Muscle of arm (tissue), 14 donors: ENCODE measurements at places on chromosomes 5 and 9.

DNA sequence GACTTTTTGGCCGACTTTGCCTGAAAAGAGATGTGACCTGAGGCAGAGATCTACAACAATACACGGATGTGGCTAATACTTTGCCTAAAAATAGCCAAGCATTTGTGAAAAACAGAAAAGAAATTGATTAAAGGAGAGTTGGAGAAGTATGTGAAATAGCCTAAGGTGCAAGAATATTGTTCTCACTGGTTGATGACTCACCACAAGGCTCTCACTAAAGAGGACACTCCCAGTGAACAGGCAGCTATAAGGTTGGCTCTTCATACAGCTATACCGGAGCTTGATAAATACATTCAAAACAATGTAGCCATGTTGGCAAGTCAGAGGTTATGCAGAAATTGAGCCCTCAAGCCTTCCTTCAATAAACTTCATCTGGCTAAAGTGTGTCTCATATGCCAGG, 317.2 kb upstream of the GRAMD2B start:
- no peak for DNase-seq

GRCh38 chr9:117437283-117437682, 22.4 kb upstream of the ASTN2 start:
- DNase-seq = no peak

DNA sequence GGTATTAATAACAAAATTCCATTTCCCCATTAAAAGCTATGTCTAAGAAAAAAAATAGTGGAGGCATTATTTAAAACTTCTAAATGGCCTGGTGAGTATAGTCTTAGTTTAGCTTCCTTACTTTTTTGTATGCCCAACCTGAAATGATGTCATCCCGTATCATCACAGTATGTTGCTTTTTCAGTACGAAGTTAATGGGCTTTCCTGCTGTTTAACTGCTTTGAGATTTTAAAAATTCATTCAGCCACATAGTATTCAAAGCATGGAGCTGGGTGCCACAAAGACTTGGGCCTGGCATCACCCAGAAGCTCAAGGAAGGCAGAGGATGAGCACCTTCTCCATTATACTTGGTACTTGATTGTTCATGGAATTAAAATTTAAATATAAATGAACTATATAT, 7.4 kb downstream of the F2RL2 start:
- no peak for DNase-seq

DNA sequence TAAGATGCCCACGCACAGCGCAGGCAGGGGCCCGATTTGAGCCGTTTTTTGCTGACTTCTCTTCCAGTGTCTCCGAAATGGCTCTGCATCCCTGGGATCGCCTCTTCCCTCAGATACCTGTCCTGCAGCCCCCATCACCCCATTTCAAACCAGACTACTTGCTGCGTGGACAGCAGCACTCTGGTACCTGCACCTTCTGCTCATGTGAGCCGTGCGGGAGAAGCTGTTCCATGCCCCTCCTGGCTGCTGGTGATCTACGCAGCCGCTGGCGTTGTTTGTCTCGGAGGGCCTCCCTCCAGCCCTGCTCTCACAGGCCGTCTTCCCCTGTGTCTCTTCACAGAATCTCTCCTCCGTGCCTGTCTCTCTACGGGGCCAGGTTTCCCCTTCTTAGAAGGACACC, 13.4 kb downstream of the CEP72 start:
- DNase-seq = no peak

DNA sequence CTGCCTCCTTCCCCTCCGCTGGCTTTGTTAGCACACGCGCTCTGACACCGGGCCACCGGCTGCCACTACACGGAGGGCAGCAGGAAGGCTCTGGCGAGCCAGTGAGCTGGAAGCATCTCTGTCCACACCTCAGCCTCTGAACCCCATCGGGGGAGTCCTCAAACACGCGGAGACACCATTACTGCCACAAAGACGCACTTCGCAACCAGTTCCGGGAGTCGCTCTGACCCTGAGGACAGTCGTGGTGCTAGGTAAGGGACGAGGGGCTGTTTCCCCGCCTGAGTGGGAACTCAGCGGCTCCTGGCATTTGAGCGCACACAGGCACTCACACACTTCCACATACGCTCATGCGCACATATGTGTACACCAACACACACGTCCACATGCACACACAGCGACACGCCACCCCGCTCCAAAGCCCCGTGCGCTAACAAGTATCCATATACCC, 160.0 kb downstream of the C9orf152 start:
- no peak for DNase-seq

DNA sequence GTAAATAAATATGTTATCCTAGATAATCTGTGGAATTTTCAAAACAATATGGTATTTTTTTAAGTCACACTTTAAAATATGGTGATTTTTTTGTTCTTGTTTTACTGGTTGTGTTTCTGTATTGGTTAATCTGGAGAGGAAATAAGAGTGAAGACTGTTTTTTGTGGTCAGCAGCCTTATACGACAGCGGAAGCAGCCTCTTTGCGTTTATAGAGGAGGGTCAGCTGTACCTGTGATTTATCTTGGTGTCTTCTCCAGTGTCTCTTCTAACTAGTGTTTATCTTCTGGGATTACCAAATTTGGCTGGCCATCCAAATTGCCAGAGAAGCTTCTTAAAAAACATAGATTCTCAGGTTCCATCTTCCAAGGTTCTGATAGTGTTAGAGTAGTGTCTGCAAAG, 58.7 kb downstream of the ICE1 start:
- no peak for DNase-seq

GRCh38 chr5:79202076-79202475, 33.9 kb upstream of the JMY start:
- DNase-seq = no peak

DNA sequence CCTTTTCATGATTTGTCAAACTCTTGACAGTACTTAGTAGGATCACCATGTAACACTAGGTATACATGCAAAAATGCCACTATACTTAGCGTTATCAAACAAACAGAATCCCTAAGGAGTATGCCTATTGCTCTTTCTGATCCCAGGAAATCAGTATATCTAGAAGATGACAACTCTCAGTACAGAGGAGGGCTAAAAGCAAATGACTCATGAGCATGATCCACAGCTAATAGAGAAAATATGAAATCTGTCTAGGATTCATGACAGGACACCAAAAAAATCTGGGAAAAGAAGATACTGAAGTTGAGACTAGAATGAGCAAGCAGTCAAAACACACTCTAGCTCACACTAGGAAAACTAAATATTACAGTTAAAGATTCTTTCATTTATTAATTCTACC, 89.2 kb downstream of the RAPGEF6 start:
- DNase-seq = no peak

- no peak for DNase-seq
Observed at GRCh38 chr5:113081881-113082546, 105.4 kb downstream of the DCP2 start.

DNA sequence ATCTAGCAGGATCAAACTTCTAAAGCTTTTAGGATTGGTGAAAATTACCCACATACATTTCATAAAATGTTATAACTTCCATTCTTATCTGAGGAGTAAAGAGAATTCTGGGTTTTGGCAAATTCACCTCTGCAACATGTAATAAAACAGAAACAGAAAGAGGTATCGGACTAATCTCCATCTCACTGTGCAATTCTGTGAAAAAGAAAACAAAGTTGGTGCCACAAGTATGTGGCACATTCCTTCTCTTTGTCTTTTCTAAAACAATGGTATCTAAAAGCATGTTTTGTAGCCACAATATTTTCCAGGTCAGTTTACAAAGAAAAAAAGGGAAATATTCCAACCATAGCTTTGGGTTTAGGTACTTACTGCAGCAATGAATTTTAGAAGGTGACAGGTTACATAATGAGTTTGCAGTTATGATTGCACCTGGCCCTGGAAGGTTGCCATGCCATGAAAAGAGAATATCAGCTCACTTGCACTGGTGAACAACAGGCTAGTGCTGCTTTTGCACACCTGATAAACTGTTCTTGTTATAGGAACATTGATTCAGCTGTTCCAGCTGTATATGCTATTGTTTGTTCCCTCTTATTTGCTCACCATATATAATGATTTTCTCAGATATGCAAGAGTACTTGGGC, 491.3 kb upstream of the MEF2C start:
- DNase-seq = no peak

- no peak for DNase-seq
Observed at GRCh38 chr5:154647114-154647760, 107.9 kb upstream of the LARP1 start.
